Activated gamma-delta T cell (primary cell): ENCODE measurements at places on chromosomes 5 and 9.

- no peak for DNase-seq
These were observed 78.3 kb downstream of the STK10 start for GRCh38 chr5:172109749-172110148.

DNA sequence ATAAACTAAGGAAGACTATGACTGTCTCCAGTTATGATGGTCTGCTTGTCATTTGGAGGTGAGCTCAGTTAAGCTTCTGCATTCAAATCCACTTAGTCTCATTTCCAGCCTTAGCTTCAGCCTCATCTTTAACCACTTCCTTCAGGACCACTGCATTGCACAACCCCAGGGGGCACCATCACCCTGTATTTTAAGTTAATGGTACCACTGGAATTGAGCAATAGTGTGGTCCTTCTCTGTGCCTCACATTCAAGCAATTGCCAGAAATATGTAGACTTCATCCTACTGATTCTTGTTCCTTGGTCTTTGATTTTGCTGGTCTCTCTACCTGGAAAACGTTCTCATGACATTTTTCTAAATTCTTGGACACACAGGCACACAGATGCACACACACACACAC is 131.5 kb upstream of the PTPN3 start:
- no peak for DNase-seq

DNA sequence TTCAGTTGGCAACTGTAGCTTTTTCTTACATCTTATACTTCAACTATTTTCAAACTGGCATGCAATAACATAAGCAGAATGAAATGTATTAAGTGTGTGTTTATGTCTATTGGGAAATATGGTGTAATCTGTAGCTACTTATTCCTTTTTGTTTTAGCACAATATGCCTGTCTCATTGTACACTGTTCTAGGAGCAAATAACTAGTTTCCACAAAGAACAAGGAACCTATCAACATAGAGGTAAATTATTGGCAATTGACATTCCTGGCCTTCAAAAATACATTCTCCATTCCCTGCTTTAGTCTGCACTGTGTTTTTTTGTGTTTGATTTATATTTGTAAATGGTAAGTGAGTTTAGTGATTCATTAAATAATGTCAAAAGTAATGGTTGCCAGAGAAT is 75.7 kb downstream of the FBXL7 start:
- DNase-seq = no peak

DNA sequence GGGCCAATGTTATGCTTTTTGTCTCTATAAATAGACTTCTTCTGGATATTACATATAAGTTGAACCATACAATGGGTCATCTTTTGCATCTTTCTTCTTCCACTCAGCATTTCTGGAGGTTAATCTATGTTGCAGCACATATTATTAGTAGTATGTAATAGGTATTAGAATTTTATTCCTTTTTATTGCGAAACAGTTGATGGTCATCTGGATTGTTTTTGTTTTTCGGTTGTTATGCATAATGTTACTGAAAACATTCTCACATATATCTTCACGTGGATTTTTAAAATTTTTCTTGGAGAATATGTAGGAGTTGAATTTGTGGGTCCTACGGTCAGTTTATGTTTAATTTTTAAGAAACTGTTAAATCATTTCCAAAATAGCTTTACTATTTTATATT is 466.8 kb downstream of the SLCO4C1 start:
- DNase-seq = no peak

DNA sequence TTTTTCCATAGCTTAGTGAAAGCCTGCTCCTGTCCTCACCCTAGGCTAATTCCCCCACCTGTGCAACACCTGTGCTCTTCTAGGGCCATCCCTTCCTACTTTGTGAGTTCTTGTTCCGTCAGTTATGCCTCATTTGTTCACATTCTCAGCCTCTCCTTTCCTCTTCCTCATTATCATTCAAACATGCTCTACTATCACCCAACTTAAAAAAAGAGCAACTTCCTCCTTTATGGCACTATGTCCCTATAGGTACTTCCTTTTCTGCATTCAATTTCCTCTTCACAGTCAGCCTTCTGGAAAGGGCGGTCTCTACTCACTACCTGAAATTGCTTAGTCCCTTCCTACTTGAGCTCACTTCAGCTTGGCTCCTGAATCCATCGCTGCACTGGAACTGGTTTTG is 111.8 kb upstream of the LHFPL2 start:
- DNase-seq = no peak

DNA sequence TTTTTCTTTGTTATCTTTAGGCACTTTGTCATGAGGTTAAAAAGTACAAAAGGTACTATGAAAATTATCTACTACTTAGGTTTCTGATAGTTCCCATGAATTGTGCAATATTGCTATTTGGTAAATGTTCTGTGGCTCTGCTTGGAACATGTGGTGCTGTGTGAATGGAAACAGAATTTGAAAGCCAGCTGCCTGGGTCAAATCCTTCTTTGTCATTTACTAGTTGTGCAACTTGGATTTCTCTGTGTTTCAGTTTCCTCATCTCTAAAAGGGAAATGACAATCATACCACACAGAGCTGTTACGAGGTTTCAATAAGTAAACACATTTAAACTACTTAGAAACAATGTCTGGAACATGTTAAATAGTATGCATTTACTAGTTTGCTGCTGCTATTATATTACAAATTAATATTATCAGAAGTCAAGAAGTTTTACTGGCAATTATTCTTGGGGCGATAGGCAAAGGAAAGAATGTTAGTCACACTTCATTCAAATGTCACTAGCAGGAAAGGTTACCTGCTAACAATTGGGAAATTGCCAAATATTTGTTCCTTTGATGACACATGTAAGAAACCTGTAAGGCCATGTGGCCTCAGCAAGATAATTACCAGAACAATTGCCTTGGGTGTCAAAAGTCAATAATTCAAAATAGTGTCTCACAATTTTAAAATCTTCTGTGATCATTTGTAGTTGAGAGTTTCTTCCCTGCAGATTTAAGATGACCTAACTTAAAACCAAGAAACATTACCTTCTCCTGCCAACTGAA is 184.8 kb downstream of the KIAA0825 start:
- no peak for DNase-seq

- DNase-seq = no peak
These were observed 22.5 kb downstream of the ZNF618 start for GRCh38 chr9:113898596-113898995.

DNA sequence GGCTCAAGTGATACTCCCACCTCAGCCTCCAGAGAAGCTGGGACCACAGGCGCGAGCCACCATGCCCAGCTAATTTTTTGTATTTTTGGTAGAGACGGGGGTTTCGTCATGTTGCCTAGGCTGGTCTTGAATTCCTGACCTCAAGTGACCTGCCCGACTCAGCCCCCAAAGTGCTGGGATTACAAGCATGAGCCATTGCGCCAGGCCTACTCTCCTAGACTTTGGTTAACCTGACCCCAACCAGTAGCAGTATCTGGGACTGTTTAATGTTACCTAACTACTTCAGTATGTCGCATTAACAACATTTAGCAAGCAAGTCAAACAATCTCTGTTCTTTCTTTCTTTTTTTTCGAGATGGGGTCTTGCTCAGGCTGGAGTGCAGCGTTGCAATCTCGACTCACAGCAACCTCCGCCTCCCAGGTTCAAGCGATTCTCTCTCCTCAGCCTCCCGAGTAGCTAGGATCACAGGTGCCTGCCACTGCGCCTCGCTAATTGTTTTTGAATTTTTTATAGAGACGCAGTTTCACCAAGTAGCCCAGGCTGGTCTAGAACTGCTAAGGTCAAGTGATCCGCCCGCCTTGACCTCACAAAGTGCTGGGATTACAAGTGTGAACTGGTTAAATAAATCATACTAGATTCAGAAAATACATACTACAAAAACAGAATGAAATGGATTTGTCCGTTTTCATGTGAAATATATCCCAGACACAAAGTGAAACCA is 2.0 kb downstream of the AK3 start:
- no peak for DNase-seq

DNA sequence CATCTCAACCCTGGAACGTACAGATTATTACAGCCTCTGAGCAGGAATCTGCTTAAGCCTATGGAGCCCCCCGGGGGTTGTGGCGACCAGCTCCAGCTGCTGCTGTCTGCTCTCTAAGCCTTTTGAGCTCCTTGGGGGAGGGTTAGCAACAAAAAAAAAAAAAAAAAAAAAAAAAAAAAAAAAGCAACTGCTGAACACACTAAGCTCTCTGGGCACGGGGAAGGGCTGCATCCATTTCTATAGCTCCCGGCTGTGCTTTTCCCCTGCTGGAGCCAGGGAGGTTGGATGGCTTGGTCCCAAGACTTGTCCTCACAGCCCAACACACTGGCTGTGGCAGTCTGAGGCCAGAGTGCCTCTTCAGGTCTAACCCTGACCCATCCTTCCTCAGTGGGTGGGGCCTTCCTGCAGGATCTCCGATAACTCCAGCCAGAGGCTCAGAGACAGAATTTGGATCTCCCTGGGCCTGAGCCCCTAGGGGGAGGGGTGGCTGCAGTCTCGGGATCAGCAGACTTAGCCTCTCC is 82.1 kb downstream of the FBN2 start:
- no peak for DNase-seq

DNA sequence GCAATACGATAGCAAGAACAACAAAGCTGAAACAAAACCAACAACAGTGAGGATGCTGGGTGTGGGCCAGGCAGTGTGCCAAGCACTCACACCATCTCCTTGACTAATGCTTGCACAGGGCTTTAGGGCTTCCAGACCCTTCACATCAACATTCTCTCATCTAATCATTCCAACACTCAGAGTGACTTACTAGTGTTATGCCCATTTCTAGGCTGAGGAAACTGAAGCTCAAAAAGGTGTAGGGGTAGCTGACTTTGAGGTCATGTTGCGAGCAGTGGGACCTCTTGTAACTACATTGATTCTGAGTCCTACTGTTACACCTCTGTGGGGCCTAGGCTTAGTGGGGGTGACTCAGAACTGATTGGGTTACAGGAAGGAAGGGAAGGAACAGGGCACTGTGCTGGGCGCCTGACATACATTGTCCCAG is 9.7 kb downstream of the ANGPTL2 start:
- DNase-seq = no peak

- no peak for DNase-seq
These were observed 83.4 kb downstream of the GOLPH3 start for GRCh38 chr5:32090755-32091128.

DNA sequence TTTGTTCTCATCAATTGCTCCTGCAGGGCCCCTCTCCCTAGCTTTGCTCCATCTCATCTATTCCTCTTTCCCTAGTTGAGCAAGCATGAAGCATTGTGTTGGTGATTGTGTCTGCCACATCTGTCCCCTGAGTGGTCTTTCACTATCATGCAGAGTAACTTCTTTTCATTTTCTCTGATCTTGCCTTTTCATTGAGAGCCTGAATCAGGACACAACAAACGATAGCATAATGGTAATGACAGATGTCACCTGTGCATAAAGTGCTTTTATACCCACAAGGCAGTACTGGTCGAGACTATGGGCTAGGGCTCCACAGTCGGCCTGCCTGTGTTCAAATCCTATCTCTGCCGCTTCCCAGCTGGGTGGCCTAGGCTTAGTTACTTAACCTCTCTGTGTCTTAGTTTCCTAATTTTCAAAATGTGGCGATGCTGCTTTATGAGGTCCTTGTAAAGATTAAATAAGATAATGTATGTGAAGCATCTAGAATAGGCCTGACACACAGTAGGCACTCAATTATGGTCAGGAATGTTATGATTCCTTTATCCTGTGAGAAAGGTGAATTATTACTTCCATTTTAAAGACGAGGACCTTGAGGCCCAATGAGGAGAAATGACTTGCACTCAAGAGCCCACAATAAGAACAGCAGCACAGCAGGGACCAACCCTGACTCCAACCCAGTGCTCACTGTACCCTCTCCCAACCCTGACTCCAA is 137.1 kb upstream of the ZNF618 start:
- no peak for DNase-seq

GRCh38 chr5:11903614-11904264 is 507 bp downstream of the CTNND2 start:
- DNase-seq = no peak

- no peak for DNase-seq
These were observed 86.4 kb downstream of the ADRB2 start for GRCh38 chr5:148912714-148913398.

GRCh38 chr5:179872828-179873575 is 14.4 kb upstream of the MRNIP start:
- no peak for DNase-seq

- DNase-seq = no peak
These were observed 85.7 kb downstream of the ADRB2 start for GRCh38 chr5:148912146-148912545.

- no peak for DNase-seq
These were observed 15.1 kb upstream of the NRARP start for GRCh38 chr9:137317021-137317717.

DNA sequence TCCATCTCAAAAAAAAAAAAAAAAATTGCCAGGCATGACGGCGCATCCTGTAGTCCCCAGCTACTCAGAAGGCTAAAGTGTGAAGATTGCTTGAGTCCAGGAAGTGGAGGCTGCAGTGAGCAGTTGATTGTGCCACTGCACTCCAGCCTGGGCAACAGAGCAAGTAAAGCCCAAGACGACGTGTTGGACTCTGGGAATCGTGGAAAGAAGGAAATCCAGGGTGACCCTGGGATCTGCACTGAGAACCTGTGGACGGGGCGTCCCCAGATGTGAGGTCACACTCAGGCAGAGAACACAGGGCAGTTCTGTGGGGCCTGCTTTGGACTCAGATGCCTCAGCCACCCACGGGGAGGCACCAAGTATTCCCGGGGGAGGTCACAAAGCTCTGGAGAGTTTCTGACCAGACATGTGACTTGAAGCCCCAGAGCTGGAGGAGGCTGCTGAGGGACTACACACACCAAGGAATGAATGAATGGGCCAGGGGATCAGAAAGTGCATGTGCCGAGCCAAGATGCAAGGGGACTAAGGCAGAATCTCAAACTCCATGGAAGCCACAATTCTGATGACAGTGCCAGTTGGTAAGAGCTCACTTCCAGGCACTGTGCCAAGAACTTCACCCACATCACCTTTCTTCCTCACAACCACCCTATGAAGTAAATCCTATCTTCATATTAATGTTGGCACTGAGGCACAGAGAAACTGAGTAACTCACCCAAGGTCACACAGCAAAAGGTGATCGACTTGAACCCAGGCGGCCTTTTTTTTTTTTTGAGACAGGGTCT is 12.9 kb downstream of the DYNC2I2 start:
- DNase-seq = no peak

DNA sequence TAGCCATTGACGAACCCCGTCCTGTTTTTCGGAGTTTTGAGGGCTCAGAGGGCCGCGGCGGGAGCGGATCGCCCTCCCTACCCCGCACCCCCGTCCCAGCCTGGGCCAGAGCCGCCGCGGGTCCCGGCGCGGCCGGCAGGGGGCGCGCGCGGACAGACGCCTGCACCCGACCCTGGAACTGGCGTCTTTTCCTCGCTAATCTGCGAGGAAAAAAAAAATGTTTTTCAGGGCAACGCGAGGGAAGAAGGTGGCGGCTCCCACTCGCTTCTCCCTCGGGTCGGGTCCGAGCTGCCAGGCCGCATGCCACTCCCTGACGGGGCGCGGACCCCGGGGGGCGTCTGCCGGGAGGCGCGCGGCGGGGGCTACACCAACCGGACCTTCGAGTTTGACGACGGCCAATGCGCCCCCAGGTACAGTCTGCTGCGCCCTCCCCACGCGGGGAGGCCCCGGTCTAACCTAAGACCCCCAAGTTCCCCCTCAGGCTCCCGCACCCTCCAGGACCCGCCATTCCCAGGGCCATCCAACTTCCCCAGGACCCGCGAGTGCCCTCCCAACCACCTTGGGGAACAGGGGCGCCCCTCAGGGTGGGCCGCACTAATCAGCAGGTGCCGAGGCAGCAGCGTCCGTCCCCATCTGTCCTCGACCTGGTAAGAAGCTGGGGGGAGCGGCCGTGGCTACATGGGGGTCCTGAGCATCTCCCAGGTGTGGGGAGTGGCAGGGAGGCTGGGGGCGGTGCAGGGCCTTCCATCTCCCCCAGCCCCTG is at the start of gene KCNT1:
Gene KCNT1, plus strand, starts transcription at position 227 of the 763 bp plus-strand sequence. Its CDS starts 74 bp downstream, at position 301.
- DNase-seq = peak; percentile 24
